ENCODE measurements at places on chromosomes 5 and 9.

GRCh38 chr5:135004376-135004775 lies 29.7 kb downstream of the PITX1 start:
- no peak for DNase-seq

DNA sequence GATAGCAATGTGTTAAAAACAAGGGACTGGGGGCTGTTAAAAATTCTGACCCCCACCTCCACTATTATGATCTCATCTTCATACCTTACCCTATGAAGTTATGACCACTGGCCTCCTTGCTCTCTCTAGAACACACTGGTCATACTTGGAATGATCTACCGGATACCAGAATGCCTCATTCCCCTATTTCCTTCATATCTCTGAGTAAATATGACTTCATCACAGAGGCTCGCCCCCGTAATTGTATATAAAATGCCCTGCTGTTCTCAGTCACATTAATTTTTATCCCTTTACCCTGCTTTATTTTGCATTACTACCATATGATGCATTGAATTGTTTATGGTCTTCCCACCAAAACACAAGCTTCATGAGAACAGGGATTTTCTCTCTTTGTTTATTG lies 29.2 kb downstream of the IZUMO3 start:
- DNase-seq = no peak

DNA sequence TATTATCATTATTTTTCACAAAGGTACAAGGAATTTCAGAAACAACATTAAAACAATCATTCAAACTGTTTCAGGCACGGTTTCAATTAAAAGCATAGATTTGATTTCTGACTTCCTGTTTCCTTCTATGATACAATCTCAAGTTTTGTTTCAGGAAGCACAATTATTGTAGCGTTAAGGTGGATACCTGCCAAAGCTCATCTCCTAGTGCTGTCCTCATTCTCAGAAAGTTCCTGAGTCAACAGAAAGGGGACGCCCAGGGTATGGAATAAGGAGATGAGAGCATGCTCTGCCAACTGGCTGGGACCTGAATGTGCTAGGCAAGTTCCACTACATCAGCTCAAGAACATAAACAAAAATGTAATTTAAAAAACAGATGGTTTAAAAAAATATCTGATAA lies 2.0 kb upstream of the TRIM14 start:
- DNase-seq = no peak

- peak; percentile 28 for DNase-seq
Observed at GRCh38 chr5:56012281-56012963, 17.7 kb upstream of the IL6ST start.

DNA sequence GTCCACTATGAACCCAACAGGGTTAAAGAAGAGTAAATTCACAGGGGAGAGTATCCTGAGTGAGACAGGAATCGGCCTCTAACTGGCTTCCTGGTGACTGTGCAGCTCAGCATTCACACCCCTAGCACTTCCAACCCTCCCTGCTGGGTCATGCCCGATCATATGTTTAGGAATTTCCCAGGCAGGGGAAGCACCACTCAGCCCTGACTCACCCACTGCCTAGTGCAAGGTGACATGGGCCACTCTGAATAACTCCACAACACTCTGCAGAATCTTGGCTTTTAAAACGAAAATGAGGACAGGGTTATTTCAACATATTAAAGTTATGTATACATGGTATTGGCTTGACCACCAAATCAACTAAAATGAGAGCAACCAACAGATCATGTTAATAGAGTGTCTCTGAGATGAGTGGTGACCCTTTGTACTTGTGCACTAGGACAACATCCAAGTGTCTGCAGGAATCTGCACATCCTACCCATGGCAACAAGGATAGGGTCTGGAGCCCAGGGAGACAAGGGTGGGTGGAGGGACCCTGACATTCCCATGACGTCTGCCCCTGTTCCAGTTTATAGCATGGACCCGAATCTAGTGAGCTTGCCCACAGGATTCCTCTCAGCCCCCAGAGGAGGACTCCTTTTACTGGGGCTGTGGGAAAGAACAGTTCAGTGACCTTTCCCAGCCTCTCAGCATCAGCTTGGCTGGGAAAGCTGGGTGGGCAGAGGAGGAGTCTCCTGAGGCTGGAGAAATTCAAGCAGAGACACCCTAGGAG lies 485.8 kb downstream of the SEMA5A start:
- peak; percentile 89 for DNase-seq

DNA sequence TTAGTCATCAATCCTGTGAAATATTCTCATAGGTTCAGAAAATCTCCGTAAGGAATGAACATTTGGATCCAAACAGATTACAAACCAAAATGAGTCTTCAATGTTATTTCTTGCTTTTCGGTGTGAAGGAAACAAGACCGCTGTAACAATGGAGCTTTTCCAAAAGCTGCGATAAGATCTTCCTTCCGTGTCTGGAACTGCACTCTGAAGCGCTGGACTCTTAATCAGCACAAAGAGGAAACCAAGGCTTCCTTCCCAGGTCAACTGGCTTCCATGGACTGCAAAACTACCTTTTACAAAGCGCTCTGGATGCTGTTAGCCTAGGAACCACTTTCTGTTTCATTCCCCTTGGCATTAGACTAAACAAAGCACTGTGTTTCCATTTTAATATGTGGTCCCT lies 137.9 kb upstream of the BASP1 start:
- no peak for DNase-seq

DNA sequence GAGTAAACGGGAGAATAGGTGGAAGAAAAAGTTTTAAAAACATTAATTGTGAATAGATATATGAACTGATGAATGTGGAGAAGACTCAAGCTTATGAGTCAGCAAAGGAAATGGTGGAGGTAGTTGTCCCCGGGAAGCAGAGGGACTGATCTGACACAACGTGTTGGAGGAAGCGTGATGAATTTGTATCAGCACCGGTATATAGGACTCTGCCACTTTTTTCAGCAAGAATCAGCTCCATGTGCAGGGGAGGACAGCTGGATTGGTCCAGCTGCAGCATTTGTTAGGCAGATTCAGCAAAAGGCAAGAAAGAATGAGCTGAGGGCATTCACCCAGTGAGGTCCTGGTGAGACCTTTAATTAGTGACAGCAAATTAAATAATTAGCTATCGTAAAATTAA lies 276.0 kb downstream of the TENT4A start:
- DNase-seq = no peak

- no peak for DNase-seq
Observed at GRCh38 chr5:14075937-14076336, 67.2 kb upstream of the TRIO start.

DNA sequence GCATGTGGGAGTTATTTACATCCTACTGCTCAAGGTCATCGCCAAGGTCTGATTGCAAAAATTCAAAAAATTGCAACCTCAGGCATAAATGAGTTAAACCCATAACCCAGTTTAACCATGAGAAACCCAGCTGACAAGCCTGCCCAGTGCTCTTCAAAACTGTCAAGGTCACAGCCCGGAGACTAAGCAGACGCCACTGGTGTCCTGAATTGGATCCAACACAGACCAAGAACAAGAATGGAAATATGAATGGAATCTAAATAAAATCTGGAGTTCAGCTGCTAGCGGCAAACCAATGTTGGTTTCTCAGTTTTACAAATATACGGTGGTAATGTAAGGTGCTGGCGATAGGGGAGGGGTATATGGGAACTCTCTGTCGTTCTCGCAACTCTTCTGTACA lies 201.5 kb upstream of the MVB12B start:
- no peak for DNase-seq

- peak; percentile 49 for DNase-seq
Observed at GRCh38 chr9:72540348-72540873, 19.0 kb downstream of the TMC1 start.

DNA sequence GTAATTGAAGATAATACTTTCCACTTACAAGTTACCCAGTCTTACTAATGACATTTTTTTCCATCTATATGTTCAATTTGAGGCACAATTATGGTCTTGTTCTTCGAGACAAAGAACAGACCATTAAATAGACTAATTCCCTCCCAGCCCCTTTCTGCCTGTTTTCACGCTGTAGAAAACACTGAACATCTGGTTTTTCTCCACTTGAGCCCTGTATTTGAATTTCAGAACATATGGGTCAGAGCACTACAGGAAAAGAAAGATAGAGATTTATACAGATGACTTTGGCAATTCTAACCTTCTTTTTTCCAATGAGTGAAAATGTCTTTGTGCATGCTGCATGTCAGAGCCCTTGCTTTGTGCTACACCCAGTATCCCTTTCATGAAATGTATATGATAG lies 506.9 kb downstream of the LRRC70 start:
- DNase-seq = no peak

GRCh38 chr9:81787747-81788632 lies 98.6 kb upstream of the TLE1 start:
- peak; percentile 94 for DNase-seq

GRCh38 chr5:142053426-142054151 lies 40.8 kb upstream of the GNPDA1 start:
- peak; percentile 51 for DNase-seq

DNA sequence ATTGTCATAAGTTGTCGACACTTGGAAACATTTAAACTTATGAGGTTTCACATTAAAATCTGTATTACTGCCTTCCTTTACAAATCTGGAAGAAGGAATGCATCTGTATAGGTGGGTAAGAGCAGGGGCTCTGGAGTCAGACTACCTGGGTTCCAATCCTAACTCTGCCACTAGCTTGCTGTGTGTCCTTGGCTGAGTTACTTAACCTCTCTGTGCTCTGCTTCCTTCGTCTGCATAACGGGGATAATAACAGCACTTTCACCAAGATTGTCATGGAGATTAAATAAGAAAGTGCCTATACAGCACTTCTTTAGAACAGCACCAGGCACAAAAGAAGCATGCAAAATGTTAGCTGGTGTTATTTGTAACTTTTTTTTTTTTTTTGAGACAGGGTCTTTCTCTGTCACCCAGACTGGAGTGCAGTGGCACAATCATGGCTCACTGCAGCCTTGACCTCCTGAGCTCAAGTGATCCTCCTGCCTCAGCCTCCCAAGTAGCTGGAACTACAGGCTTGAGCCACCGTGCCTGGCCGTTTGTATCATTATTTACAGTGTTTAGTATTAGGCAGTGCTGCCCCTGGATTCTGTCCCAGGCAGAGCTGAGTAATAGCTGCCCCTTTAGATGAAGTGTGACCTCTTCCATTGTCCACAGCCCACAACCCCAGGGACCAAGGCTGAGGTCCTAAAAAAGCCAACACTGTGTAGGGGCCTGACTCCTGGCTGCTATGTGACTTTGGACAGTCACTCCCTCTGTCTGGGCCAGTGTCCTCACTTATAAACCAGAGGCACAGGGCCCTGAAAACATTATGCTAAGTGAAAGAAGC lies 25.4 kb upstream of the TTLL11 start:
- DNase-seq = peak; percentile 69

GRCh38 chr9:132411091-132411508 lies 1.1 kb downstream of the CFAP77 start:
- DNase-seq = peak; percentile 62

GRCh38 chr5:99088309-99088708 lies 159.5 kb upstream of the CHD1 start:
- peak; percentile 29 for DNase-seq

DNA sequence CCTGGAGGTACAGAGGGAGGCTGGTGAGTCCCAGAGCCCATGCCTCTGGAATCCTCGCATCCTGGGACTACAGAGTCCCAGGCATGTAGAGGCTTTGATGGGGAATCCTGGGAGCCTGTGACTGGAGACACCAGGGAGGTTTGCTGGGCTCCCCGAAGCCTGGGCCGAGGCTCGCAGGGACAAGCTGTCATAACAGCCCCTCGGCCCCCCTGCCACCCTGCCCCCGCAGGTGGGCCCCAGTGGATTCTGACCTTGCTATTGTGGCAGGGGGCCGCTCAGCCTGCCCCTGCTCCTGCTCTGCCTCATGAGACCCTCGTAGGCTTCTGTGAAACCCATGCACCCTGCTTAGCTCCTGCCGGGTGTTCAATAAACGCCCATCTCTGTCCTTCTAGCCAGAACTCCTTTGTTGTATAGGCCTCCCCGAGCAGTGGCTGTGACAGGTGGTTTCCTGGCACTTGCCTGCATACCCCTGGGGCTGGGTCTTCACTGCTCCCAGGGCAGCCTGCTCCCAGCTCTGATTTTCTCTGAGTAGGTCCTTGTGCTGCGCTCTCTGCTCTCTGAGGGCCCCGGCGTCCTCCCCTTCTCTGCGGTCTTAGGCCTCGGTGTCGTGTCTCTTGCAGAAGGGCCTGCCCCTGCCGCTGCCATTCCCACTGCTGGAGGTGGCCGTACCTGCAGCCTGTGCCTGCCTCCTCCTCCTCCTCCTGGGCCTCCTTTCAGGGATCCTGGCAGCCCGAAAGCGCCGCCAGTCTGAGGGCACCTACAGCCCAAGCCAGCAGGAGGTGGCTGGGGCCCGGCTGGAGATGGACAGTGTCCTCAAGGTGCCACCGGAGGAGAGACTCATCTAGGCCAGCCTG lies 20.4 kb downstream of the CRB2 start:
- no peak for DNase-seq

DNA sequence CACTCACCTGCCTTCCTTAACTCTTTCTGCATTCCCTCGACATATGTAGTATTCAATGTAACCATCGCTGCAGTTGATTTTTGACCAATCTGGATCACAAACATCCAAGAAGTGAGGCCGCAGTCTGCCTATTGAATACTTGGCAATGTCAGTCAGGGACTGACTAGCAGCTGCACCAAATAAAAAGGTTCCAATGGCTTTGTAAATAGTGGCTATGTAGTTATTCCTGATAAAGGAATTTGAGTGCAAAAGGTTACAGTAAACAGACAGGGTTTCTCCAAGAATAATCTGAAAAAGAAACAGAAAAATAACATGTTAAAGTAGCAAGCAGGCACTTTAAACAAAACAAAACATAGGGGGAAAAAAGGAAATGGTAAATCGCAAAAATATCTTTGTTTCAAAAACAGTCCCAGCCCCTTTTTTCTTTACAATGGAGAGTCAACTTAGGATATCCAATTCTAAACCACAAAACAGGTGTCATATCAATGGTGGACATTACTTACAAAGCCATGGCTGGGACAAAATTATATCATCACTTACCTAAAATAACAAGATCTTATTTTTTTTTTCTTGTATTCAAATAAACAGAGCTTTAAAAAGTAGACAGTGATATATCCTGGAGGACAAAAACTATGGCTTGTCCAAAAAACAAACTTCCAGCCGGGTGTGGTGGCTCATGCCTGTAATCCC lies 66.8 kb downstream of the PLPP1 start:
- DNase-seq = no peak

DNA sequence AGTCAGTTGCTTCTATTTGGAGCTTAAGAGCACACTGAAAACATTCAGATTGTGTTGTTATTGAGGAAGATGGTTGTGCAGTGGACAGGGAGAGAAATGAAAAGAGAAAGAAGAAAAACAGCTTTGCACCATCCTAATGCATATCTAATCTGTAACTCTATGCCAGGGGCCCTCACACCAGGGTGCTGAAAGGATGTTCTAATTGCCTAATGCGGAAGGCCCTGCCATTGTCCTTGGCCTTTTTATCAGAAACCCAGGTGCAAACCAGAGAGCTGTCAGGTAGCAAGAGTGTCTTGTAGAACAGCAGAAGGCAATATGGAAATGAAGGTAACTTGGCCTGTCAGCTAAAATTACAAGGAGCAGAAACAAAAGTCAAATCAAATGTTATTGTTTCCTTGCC lies 384.5 kb upstream of the PIK3R1 start:
- no peak for DNase-seq

DNA sequence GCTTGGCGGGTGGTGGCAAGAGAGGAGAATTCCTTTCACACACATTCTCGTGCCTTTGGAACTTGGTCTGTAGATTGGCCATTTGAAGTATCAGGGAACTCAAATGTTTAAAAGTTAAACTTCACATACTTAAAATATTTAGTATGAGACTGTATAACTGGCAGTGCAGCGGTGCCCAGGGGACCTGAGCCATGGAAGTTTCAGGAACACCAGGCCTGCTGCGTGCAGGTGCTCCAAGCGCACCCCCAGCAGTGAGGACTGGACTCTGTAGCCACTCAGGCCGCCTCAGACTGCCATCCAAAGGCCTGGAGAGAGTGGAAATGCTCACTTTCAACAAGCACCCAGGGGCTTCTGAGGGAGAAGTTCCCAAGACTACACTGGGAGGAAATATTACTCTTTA lies 273.5 kb upstream of the IRX2 start:
- no peak for DNase-seq
